ENCODE measurements at places on chromosomes 11 and 22.

- DNase-seq: no peak
Measured at GRCh38 chr11:82398300-82398815, 335.3 kb downstream of the FAM181B start.

GRCh38 chr11:64969209-64969608 is 2.7 kb downstream of the MAJIN start:
- DNase-seq: no peak

DNA sequence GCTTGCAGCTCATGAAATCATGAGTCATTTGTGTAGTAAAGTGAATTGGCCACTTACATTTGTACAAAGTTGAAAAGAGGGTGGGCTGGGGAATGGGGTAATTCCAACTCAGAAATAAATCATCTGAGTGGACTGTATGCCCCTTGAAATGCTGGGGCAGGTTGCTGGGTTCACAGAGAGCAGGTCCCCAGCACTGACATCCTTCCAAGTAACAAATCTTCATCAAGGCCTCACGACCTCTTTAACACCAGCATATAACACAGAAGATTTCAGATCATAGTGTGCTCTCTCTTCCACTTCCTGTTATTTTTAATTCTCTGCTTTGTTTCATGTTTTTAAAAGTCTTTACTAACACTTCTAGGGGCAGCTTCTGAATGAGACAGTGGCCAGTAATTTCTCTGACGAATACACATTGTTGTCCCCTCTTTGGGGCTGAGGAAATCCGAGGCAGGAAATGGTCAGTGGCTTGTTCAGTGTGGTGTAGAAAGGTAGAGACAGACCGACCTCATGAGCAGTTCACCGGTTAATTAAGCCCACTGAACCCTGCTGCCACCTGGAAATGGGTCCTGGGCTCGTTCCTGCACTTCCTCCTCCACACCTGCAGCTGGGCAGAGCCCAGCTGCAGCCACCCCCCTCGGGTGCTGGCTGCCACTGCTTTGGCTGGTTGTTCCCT is 127.7 kb downstream of the MAML2 start:
- DNase-seq: peak; percentile 50

- DNase-seq: no peak
Measured at GRCh38 chr11:68983801-68984200, 3.0 kb upstream of the MRGPRD start.

- peak; percentile 83 for DNase-seq
Measured at GRCh38 chr11:103035791-103036434, 56.0 kb downstream of the DCUN1D5 start.

DNA sequence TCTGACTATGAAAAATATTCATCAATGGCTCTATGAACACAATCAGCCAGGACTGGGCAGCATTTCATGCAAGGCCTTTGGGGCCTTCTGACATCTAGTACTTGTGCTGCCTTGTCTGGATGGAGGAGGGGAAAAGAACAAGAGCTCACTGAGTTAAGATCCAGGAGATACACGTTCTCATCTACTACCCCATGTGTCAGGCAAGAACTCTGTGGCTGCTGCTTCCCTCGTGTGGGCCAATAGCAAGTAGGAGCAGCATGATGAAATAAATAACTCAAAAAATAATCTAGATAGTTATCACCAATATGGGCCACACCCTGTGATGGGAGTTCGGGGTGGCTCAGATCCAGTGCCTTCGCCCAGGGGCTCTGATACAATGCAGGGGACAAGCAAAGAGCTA is 7.3 kb downstream of the KCNE3 start:
- no peak for DNase-seq

DNA sequence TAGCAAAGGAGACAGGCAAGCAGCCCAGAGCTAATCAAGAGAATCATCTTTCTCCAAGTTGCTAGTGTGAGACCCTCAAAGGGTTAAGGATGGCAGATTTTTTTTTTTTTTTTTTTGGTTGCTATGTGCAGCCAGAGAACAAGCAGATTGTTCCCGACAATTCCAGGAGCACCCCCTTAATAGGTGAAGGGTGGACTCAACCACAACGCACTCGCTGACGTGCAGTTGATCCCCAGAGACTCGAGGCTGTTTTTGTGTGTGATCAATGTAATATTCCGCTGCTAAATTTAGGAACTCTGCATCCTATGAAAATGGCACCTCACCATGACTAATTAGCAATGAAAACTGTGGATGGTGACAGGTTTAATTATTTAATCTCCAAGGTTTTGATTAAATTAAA is 789.0 kb downstream of the KCNA4 start:
- DNase-seq: no peak

DNA sequence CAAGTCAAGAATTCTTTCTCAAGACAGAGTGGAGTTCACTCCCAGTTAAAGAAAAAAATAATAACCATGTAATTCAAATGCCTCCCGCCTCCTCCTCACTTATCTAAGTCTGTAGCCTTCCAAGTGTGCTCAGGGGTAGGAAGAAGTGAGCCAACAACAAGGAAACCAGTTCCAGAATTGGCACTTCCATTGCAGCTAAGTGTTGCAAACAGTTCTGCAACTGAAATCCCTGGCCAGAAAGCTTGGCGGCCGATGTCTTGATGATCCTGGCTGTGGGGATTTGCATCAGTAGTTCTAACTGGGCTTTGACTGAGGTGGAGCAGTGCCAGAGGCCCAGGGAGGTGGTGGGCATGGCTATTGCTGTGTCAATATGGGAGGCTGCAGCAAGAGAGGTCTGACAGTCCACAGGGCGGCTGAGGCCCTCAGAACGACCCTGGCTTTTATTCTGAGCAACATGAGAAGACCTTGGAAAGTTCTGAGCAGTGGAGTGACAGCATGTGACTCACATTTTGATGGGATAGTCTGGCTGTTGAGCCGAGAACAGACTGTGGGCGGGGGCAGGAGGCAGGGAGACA is 19.2 kb downstream of the DHCR7 start:
- no peak for DNase-seq

DNA sequence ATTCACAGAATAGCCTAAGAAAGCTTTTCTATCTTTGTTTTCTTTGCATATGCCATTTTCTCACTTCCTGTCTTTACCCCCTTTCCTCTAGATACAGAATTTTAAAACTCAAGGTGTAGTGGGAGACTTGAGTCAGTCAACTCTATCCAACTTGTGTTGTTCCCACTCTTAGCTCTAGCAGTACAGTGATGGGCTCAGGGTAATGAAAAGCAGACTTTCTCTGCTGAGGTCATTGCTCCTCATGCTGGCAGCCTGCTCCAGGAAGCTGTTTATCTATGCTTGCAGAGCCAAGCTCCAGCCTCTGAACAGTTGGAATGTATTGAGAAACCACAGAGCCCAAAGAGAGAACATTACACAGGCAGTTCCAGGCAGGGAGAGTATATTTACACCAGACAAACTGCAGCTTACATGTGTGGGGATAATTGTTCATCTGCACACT is 68.1 kb downstream of the CSTPP1 start:
- no peak for DNase-seq

- DNase-seq: no peak
Measured at GRCh38 chr11:79626135-79627075, 185.6 kb upstream of the TENM4 start.

DNA sequence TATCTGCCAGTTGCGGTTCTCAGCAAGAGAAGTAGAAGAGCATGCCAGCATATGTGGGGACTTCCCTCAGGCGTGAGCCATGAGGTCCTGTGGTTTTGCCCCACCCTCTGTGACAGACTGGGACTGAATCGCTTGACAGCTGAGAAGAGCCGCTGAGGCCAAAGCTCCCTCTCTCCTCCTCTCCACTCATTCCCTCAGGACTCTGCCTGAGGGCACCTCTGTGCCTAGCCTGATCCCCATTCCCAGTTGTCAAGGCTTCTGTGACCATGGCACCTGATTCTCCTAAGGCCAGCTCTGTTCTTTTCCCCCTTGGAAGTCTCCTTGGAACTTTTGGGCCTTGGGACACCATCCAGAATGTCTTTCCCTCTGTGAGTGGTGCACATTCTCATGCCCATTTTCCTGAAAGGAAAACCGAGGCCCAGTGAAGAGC is 27.0 kb downstream of the ART5 start:
- peak; percentile 54 for DNase-seq

- no peak for DNase-seq
Measured at GRCh38 chr11:94100253-94100652, 28.4 kb upstream of the PANX1 start.

GRCh38 chr11:128905345-128906184 is 14.4 kb downstream of the KCNJ5 start:
- peak; percentile 46 for DNase-seq

DNA sequence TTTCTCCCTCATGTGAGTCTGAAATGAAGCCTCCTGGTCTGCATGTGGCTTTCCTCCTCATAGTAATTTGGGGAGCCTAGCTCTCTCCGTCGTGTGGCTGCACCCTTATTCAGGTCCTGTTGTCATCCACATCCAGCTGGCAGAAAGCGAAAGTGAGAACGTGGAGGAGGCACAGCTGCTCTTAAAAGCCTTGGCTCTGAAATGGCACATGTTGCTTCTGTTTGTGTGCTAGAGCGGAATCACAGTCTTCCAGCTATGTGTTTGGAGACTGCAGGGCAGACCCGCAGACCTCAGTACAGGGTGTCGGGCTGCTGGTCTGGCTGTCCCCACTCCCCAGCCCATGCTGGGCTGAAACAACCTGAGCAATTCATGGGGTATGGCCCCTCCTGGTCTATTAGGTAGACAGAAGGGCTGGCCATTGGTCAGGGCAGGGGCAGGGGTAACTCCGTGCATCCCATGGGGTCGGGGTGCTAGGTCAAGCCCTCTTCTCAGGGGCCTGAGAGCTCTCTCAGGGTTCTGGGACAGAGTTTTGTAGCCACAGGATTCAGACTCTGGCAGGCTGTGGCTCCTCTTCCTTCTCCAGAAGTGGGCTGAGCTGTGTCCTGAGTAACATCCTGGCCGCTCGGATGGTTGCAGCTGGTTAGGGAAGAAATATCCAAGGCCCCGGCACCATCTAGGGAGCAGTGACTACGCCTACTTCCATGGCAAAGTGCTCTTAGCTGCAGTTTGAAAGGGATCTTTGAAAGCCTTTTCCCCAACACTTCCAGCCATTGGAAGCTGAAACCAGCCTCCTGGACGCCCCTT is 50.6 kb downstream of the C11orf96 start:
- DNase-seq: no peak

DNA sequence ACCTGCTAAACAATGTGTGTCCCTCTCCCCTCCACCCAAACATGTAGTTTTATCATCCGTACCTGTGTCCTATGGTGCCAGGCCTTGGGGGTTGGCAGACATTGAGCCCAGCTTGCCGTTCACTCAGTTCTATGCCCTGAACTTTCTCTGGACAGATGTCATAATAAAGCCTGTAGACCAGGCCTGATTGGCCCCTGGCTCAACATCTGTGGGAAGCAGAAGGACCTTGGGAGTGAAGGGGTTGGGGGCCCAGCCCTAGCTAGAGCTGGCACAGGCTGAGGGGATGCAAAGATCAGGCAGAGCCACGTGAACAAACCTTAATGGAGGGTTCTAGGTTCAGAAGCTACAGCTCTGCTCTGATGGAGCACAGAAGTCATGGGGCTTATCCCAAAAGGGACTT is 600.6 kb downstream of the BUD13 start:
- no peak for DNase-seq

DNA sequence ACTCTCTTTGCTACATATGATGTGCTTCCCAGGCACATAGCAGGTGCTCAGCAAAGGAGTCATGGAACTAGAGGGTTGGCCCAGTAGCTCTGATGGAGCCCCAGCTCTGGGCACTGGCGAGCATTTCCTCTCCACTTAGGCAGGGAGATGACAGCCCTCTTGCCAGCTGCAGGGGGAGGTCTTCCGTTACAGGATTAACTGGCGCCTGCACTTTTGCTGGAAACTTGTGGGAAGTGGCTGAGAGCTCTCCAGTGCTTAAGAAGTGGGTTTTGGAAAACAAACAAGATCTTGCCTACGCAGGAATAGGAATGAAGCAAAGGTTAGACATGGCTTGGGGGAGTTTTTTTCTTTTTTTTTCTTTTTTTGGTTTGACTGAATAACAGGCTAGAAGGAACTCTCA is 75.5 kb downstream of the MICAL2 start:
- DNase-seq: no peak
